ENCODE measurements at places on chromosomes 1 and 21.

DNA sequence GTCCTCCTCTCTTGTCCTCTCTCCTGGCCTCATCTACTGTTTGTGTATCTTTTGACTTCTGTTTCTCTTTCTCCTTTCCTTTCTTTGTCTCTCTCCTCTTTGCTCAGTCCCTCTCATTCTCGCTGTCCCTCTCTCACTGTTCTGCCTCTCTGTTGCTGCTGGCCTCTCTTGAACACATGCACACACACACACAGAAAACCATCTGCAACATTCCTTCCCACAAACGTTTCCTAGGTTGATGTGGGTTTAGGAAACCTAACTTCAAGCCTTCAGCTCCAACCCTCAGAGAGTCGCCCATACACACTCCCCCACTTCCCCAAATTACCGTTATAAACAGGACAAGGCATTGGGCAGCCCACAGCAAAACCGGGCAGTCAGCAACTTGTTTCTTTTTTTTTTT, 10.9 kb upstream of the SSBP3 start:
- no peak for DNase-seq

GRCh38 chr1:209607795-209608178, 24.3 kb downstream of the CAMK1G start:
- DNase-seq: no peak

DNA sequence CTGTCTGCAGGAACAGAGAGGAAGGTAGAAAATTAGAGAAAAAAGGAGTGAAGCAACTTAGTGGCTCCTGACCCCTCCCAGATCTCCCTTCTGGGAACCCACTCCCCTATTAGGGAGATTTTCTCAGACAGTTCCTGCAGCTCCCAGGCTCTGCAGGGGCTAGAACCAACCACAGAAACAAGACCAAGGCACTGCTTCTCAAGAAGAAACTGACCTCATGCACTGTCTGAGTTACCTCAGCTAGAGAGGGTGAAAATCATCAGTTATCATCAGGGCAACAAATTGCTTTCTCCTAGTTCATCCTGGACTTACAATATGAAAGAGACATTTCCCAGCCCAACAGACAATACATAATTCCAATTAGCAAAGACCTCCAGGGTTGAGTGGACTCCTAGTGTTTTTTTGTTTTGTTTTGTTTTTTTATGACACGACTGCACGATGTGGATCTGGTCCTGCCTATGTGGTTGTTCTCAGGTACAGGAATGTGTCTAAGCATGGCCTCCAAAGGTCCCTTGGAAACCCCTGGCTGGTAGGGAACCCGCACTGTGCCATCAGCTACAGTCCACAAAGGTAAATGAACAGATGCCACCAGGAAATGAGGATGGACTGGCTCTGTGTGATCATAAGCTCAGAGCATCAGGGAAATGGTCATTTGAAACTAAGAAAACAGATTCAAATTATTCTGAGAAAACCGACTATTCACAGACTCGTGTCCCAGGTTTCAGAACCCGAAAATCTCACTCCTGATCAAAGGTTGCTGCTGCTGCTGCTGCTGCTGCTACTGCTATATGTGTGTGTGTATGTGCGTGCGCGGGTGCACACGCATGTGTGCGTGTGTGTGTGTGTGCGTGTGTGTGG, 65.3 kb downstream of the LAMC2 start:
- no peak for DNase-seq

DNA sequence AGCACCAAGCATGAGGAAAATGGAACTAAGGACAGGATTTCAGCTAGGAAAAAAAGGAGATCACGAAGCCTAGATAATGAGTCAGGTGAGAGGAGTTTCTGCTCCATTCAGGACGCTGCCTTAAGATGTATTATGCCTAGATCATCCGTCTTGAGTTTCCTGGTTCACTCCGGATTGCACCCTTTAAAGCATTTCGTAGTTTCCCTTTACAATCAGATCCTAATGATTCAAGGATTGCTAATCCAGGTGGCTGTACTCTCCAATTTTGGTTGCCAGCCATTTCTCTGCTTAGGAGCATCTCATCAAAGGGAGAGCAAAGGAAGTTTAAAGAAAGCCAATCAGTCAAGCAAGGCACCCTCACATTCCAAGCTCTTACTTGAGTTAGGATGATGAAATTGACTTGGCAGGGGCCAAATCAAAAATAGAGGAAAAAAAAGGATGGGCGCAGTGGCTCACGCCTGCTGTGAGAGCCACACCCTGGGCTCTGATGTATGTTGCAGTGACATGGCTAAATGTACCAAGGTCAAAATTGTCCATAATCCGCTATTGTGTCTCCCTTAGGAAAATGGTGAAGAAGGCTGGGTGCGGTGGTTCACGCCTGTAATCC, 156.9 kb upstream of the SOD1 start:
- DNase-seq: no peak

DNA sequence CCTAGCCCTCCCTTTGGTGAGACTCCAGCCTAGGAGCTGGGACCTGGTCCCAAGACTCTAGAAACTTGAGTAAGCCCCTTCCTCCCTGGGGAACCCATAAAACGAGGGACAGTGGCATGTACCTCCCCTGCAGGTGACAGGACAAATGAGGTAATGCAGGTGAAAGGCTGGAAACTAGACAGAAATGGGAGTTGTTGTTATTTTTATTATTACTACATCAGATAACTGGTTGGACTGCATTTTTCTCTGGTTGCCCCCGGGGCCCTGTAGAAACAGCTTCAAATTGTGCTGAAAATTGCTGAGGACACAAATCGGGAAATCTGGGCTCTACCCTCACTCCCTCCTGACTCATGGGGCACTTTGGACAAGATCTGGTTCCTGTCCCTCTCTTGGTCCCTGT, 132.3 kb upstream of the WNT4 start:
- DNase-seq: no peak

- no peak for DNase-seq
These were observed 92.6 kb downstream of the LPAR3 start for GRCh38 chr1:84800090-84801073.

DNA sequence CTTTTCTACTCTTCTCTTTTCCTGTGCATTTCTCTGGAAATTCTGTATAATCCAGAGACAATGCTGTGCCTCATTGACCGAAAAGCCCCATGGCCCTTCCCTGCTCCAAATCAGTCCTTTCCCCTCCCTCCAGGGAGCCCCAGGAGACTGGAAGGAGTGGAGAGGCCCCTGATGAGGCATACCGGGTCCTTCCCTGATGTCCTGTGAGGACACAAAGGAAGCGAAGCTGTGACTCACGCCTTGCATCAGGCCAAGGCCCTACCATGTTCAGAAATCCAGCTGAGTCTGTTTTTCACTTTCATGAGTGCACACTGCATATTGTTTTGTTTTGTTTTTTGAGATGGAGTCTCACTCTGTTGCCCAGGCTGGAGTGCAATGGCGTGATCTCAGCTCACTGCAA, 38.7 kb upstream of the BECN2 start:
- DNase-seq: no peak

GRCh38 chr1:156471496-156472490, 28.8 kb downstream of the MEF2D start:
- peak; percentile 95 for DNase-seq

- DNase-seq: no peak
These were observed 127.7 kb upstream of the AJAP1 start for GRCh38 chr1:4526747-4527146.

- no peak for DNase-seq
These were observed 357.6 kb downstream of the TGFB2 start for GRCh38 chr1:218702775-218703174.

GRCh38 chr1:10667861-10668761, 128.3 kb downstream of the CASZ1 start:
- DNase-seq: peak; percentile 99

DNA sequence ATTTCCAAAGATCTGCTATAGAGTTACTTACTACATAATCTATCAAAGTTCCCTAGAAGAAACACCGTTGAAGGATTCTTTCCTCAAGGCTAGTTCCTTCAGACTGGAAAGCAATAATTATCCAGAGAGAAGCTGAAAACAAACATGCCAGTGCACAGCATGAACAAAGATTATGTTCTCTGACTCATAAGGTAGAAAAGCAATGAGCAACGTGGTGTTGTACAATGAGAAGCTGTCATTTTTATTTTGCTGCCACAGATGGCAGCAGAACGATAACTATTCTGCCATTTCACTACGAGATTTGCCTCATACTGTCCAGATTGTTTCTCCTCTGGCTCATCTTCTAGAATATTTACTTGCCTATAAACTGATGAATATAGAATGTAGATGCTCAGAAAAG, 10.7 kb downstream of the EXTL2 start:
- no peak for DNase-seq

GRCh38 chr1:222791006-222791710, 23.7 kb upstream of the DISP1 start:
- DNase-seq: no peak

GRCh38 chr1:156920233-156921052, at the start of gene LRRC71:
TSS of gene LRRC71 (plus strand) at chr1:156920632. CDS start at chr1:156920804, 172 bp downstream.
- peak; percentile 26 for DNase-seq

DNA sequence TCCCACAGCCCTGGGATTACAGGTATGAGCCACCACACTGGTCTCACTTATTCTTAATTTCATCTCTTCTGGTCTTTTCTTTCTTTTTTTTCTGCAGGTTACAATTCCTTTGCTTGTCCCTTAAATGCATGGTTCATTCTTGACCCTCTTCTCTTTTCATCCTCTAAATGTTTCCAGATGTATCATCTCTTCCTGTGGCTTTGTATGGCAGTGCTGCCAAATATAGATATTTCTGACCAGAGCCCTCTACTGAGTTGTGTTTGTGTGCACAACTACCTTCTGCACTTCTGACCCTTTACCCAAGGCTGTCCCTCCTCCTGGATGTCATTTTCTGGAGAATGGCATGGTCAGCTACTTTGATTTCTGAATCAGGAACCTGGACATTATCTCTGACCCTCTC, 32.5 kb downstream of the OLFML3 start:
- no peak for DNase-seq

DNA sequence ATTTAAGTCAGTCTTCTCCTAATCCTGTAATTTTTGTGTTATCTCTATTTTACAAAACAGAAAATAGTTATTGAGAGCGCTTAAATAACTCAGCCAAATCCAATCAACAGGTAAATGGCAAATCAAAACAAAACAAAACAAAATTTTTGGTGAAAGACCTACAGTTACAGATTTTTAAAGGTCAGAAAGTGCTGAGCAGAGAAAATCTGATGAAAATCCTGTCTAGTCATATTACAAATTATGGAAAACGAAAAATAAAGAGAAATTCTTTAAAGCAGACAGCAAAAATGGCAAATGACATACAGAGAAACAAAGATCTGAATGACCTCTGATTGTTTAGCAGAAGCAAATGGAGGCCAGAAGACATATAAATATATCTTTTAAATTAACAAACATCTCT, 482.4 kb downstream of the PCP4 start:
- DNase-seq: no peak

DNA sequence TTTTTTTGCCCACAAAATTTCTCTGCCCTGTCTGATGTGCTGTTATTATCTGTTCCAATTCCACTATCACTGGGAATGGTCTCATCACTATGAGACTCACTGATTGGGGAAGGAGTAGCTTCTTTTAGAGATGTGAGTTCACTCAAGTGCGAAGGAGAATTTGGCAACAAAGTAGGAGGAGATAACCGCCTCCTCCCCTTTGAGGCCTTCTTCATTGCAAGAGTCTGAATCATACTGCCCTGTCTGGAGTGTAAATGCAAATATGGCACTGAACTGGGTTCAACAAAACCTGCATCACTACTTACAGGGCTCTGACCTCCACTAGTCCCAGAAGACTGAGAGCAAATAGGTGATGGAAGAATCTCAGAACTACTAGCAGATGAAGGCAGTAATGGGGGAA, 83.4 kb downstream of the ASH1L start:
- no peak for DNase-seq

DNA sequence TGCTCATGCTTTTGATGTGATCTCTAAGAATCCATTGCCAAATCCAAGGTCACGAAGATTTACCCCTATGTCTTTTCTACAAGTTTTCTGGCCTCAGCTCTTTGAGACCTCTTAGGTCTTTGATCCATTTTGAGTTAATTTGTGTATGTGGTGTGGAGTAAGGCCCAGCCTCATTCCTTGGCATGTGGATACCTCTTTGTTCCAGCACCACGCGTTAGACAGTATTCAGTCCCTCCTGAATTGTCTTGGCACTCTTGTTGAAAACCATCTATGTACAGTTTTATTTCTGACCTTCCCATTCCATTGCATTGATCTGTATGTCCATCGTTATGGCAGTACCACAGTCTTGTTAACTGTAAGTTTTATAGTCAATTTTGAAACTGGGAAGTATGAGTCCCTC, 8.0 kb upstream of the FTCD start:
- no peak for DNase-seq

GRCh38 chr1:20834780-20835179, 47.7 kb upstream of the HP1BP3 start:
- no peak for DNase-seq

DNA sequence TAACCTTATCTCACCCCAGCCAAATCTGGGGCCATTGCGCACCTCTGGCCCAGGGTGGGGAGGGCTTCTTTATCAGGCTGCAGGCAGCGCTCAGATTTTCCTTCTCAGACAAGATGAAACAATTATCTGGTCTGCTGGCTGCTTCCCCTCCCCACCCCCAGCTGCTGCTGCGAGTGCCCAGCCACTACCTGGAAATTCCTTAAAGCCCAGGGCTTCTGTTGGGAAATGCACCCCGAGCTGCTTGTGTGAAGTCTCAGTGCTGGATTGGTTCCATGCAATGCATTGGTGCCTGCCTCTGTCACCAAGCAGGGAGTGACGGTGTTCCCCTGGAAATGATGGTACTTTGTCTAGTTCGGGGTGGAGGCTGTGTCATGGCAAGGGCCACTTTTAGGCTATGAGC, 18.5 kb upstream of the ACTL8 start:
- no peak for DNase-seq

GRCh38 chr1:204174958-204175357, 8.8 kb upstream of the REN start:
- DNase-seq: no peak

- no peak for DNase-seq
These were observed 1.4 kb downstream of the ZNF697 start for GRCh38 chr1:119646521-119647227.

- no peak for DNase-seq
These were observed 138.6 kb downstream of the NRIP1 start for GRCh38 chr21:14926186-14926585.

GRCh38 chr1:101030881-101031280, 5.3 kb upstream of the DPH5 start:
- DNase-seq: no peak

DNA sequence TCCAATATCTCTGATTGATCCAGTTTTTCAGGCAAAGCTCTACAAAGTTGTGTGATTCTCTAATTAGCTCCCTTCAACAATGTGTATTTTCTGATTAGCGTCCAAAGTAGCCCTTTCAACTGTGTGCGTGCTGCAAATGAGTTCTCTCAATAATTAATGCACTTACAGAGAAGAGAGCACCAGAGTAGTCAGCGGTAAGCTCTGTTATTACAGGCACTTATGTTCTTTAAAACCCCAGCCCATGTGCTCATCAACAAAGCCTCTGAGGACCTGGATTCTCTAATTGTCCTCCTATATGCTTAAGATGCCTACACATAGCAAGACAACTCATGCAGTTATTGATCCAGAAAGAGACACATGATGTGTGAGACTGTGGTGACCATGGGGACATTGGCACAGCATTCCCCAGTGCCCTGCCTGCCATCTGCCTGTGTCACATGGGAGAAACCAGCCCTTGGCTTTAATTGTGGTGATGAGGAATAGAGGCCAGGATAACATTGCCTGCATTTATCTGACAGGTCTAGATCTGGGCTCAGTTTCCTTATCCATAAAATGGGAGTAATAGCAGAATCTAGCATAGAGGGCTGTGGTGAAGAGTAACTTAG, 151.7 kb downstream of the PCP4 start:
- no peak for DNase-seq

GRCh38 chr1:166253076-166253779, 86.4 kb upstream of the FAM78B start:
- no peak for DNase-seq
